ENCODE measurements at places on chromosomes 3 and 15. TPM values are rescaled to one million over a fixed set of nuclear protein-coding genes. Genes with fewer than 3 reads are reported as not detected.

ROBO1 gene
- total RNA-seq, result 20.4 TPM

SLC9A9 gene
- total RNA-seq, result 20.4 TPM

FETUB gene
- total RNA-seq, result not detected

WDR49 gene
- total RNA-seq, result 5.7 TPM

UTS2B gene
- not detected for total RNA-seq

ZNF662 gene
- 11.0 TPM for total RNA-seq

NEK11 gene
- total RNA-seq, result 20.9 TPM

GLDN gene
- 3.7 TPM for total RNA-seq

CYP19A1 gene
- 0.52 TPM for total RNA-seq

ECE2 gene
- total RNA-seq, result not detected

GPR156 gene
- total RNA-seq, result 1.0 TPM

ITPKA gene
- not detected for total RNA-seq

IQCF5 gene
- total RNA-seq, result not detected

KIF23 gene
- 13.0 TPM for total RNA-seq

LMCD1 gene
- 35.0 TPM for total RNA-seq

TERC gene
- 104 TPM for total RNA-seq

ACKR4 gene
- 2.1 TPM for total RNA-seq

ISLR gene
- total RNA-seq, result 85.6 TPM

FHIT gene
- total RNA-seq, result 4.2 TPM

CILP gene
- total RNA-seq, result 38.1 TPM

EFHB gene
- total RNA-seq, result not detected

SLC2A2 gene
- total RNA-seq, result not detected

PAK6 gene
- 1.0 TPM for total RNA-seq

ATP6V1A gene
- total RNA-seq, result 37.6 TPM

CATSPER2 gene
- total RNA-seq, result 3.1 TPM

CTDSPL gene
- 20.4 TPM for total RNA-seq

TEX55 gene
- not detected for total RNA-seq

SLC24A5 gene
- not detected for total RNA-seq

LEKR1 gene
- total RNA-seq, result 0.52 TPM

RBP2 gene
- total RNA-seq, result not detected

ACAN gene
- total RNA-seq, result 13.6 TPM

HCN4 gene
- under 0.01 TPM for total RNA-seq

CLDN16 gene
- under 0.01 TPM for total RNA-seq

TTLL13 gene
- total RNA-seq, result not detected

UBE3A gene
- 218 TPM for total RNA-seq

FBXO40 gene
- total RNA-seq, result 4.2 TPM

CCDC33 gene
- 0.52 TPM for total RNA-seq

IL1RAP gene
- 10.4 TPM for total RNA-seq

SNX22 gene
- total RNA-seq, result 1.0 TPM

SCAANT1 gene
- total RNA-seq, result not detected

CELSR3 gene
- total RNA-seq, result under 0.01 TPM

LHFPL4 gene
- not detected for total RNA-seq

Data from skeletal muscle tissue (tissue), 5 donors.